ENCODE measurements at places on chromosomes 2 and 18.
A peak's percentile ranks its signal among the peaks of the same experiment; 100 is the strongest.

GRCh38 chr18:63237881-63238692 is 81.5 kb downstream of the BCL2 start:
- no peak for DNase-seq

GRCh38 chr18:46411191-46411828 is 245.7 kb downstream of the LOXHD1 start:
- DNase-seq, result no peak

DNA sequence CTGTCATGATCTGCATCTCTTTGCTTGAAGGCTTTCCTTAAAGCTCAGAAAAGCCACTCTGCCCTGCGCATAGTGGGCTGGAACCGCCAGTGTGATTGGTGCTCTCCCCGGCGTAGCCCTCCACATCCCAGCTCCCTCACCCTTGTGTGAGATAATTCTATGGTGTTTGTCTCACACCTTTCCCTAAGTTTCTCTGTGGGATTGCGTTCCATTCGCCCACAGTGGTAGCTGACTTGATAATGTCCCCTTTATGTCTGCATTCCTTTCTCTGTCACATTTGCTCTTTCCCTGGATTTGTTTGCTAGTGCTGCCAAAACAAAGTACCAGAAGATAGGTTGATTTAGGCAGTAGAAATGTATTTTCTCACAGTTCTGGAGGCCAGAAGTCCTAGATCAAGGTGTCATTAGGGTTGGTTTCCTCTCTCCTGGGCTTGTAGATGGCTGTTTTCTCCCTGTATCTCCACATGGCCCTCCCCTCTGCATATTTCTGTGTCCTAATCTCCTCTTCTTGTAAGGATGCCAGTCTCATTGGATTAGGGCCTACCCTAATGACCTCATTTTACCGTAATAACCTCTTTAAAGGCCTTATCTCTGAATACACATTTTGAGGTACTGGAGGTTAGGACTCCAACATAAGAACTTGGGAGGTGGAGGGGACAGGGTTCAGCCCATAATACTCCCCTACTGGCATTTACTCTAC is 7.4 kb upstream of the TMEM87B start:
- no peak for DNase-seq

- no peak for DNase-seq
Measured at GRCh38 chr18:73896685-73897084, 250.9 kb downstream of the FBXO15 start.

GRCh38 chr2:117941693-117942092 is 72.2 kb downstream of the CCDC93 start:
- DNase-seq, result no peak

DNA sequence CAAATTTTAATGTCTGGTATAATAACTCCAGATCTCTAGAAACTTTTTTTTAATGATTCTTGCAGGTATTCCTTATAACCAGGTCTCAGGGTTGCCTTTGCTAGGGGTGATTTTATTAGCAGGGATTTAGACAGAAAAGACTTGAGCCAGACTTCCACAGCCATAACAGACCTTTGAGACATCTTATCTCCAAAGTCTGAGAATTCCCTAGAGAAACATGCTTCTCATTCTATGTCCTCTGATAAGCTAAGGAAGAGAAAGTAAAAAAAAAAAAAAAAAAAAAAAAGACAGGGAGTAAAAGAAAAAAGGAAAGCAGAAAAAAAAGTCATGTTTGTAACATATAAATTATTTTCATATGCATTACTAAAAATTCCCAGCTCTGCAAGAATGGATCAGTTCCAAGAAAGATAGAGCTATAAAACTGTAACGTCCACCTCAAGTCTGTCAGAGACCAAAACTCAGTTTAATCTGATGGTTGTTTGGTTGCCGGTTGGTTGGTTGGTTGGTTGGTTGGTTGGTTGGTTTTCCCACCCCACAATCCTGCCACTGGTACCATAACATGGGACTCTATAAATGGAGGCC is 153.8 kb downstream of the COL6A3 start:
- DNase-seq, result no peak

- DNase-seq, result no peak
Measured at GRCh38 chr2:191268596-191268995, 23.4 kb downstream of the MYO1B start.

DNA sequence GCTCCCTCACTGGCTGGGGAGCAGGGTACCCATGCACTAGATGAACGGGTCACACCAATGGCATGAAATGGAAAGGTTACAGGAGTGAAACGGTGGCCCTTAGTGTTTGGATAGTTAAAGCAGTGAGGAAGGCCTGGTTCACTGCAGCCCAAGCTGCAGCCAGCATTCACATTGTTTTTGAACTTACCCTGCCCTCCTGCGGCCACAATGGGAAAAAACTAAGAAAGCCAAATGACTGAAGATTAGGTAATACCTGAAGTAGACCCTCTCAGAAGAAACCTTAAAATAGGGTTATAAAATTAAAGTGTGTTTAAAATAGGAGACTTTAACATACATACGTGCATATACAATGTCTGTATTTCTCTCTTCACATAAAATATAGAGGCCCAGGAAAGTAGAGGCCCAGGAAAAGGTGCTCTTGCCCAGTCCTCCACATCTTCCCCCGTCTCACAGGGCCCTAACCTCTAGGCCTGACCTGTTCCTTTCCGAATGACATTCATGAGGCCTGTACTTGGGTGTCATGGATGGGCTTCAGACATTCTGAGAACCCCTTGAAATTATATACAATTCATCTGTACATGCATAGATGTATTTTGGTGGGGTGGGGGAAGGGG is 33.3 kb downstream of the DOK1 start:
- peak; percentile 70 for DNase-seq

GRCh38 chr2:30628341-30628740 is 178.9 kb downstream of the CAPN13 start:
- no peak for DNase-seq

GRCh38 chr18:78768221-78768620 is 211.4 kb upstream of the SALL3 start:
- no peak for DNase-seq

GRCh38 chr2:41912776-41913175 is 135.0 kb upstream of the PKDCC start:
- no peak for DNase-seq

- DNase-seq, result no peak
Measured at GRCh38 chr2:19806591-19806990, 95.2 kb downstream of the TTC32 start.

DNA sequence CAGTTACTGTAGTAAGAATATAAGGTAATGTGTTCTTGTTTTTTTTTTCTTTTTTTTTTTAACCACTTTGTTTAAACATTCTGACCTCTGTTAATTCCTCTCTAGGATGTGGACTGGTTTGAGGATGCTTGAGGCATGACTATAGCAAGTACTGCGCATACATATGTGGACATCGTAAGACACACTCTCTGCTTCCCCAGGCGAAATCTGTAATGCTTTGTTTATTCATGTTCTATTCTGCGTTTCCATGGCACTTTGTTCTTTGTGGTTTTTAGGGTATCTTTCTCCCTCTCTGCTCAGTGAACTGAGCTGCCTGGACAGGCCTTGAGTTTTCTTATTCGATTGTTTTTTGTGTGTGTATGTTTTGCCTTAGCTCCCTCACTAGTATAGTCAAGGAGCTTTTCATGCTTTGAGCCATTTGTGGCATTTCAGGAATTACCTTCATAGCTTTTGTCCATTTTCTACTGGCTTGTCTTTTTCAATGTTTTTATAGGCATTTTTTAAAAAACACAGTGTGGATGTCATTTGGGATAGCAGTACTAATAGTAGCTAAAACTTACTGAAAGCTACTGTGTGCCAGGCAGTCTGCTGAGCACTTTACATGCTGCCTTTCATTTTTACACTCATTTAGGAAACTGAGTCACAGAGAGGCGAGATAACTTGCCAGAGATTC is 1.9 kb upstream of the SH3BP4 start:
- no peak for DNase-seq

DNA sequence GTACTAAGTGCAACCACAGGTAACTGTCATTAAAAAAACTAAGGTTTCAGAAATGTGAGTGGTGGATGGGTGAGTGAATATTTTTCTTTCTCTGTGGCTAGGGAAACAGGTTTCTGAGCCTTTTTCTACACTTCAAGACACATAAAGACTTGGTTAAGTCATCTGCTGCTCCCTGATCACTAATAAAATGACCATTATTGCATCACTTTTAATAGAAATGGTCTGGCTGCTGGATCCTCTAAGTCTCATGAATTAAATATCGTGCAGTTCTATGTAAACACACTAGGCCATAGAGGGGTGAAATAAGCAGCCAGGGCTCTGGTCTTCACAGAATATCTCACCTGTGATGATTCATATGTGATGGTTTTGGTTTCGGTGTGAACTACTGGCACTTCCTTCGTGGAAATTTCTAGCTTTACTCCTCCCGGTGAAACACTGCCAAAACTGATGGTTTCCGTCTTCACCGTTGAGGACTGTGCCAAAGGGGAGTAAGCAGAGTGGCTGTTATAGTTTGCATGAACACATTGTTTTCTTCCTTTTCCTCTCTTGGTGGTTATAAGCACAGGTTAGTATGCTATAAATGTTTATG is 100.4 kb upstream of the ZBTB14 start:
- no peak for DNase-seq

GRCh38 chr18:24060644-24061043 is 46.1 kb downstream of the TTC39C start:
- no peak for DNase-seq

- no peak for DNase-seq
Measured at GRCh38 chr2:45354776-45355175, 256.3 kb downstream of the SRBD1 start.

DNA sequence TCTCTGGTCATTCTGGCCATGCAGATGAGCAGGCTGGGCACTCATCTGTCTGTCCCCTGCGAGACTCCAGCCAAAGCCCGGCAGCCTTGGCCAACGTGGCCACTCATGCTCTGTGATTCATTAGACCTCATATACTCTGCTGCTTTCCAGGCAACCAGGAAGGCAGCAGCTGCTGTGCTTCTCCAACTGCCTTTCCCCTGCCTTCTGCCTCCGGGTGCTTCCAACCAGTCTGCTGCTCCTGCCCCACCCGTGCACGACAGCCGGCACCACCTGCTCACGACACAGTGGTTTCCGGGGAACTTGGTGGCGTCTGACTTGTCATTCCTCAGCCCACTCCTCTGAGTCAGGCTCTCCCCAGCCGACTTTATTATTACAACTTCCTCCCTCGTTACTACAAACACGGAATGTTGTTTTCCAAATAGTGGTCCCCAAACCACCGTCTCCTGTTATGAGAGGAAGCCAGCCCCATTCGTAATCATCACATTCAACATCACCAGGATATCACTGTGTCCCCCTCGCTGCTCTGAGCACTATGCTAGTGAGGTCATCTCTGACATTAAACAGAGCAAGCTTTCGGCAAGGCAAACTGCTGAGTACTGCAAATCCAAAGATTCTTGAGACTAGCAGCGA is 392.4 kb downstream of the ALK start:
- no peak for DNase-seq

DNA sequence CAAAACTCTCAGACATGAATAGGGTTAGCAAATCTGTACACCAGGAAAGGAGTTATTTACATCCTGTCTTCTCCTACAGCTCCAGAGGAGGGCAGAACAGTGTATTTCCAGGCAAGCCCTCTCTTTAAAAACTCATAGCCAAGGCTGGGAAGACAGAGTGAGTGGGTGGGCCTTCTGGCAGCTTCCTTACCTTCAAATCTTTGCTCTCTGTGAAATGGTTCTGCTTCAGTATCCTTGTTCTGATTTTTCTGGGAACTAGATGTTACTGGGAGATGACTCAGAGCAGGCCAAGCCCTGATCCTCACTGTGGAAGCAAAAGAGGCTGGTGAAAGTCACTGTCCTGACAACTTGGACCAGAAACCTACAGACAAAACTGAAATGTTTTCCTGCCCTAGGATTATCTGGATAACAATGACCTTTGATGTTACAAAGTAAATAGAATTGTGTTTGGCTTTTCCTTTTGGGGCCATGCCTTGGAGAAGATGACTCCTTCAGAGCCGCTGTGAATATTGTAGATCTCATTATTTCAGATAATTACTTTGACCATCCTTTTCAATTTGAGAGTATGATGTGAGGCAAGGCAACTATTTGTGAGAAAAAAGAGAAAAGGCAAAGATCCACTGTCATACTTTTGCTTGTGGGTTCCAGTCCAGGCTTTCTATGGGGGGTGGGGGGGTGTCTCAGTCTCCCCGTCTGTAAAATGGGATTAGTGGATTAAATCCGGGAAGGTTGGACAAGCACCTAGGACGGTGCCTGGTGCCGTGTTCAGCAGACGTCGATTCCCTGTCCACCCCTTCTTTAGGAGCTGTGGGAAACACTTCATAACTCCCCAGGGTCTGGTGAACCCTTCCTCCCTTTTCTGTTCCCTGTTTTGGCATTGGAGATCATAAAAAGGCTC is 644 bp upstream of the QPCT start:
- DNase-seq, result no peak

DNA sequence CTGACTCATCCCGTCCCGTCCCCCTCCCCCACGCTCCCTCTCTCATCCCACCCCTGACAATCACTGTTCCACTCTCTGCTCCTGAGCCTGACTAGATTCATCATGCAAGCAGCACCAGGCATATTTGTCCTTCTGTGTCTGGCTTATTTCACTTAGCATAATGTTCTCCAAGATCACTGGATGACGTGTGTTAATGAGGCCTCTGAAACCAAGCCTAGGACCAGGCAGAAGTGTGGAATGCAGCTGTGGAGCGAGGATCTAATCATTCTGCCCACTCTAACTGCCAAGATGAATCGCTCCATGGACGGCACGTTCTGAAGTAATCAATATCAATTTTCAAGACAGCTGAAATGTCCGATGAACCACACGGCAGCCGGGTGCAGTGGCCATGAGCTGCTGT is 122.4 kb upstream of the ZNF236 start:
- DNase-seq, result no peak

DNA sequence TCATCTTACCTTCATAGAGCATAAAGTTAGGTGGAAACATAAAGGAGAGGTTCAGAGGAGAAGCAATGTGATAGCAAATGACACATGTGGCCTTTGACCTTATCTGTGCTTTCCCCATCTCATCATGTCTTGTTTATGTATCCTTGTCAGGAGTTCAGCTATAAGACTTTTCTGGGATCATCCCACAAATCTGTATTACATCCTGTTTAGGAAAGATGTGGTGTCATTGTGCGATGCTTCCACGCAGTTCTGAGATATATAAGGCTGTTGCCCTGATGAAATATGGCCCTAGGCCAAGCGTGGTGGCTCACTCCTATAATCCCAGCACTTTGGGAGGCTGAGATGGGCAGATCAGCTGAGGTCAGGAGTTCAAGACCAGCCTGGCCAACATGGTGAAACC is 15.5 kb upstream of the MGAT5 start:
- DNase-seq, result no peak

DNA sequence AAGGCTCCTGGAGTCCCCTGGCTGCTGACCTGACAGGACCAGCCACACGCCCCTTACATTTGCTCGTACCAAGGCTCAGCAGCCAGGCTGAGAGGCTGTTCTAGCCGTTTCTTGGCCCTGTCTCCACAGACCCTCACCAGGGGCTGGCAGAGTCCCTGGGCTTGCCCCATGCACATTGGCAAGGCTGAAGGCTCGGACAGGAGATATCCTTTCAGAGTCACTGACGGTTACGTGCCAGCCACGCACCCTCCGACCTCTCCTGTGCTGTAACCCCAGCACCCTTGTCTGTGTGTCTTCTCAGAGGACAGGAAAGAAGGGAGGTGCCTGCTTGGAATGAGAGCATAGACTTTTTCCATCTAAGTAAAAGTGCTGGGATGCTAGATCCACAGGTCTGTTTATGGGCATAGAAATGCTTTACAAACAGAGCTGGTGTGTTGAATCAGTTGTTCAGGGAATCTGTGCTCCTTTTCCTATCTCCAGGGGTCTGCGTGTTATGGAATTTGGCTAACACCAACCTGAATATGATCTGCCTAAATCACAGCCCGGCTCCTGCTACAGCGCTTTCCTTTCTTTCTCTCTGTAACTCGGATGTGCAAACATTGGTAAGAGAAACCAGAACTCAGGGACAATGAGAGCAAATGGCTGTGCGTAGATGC is 41.0 kb downstream of the COPS8 start:
- DNase-seq, result no peak

- no peak for DNase-seq
Measured at GRCh38 chr18:46426679-46427047, 230.4 kb downstream of the LOXHD1 start.
